ENCODE measurements at places on chromosomes 7 and 10.

DNA sequence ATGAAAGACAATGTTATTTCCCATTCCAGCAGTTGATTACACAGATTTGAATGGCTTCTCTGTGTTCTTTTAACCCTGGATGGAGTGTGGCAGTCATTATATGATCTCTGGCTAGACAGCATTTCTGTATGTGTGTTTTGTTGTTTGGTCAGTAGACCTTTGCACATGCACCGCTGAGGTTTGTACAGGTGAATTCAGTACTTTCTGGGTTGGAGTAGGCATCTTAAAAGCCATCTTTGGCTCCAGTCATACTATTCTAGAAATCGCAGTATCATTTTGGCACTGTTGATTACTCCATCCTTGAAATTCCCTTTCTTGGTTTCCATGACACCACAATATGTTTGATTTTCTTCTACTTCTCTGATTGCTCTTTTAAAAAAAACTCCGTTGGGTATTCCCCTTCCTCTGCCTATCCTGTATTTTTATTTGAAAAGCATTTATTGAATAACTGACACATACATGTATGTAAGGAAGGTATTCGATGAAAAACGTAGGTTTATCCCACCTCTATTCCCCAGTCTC is 29.9 kb downstream of the TAS2R41 start:
- DNase-seq: no peak

- no peak for DNase-seq
Measured at GRCh38 chr7:46630031-46630430, 709.0 kb upstream of the IGFBP3 start.

GRCh38 chr10:111083222-111084095 is 6.6 kb downstream of the ADRA2A start:
- no peak for DNase-seq

- no peak for DNase-seq
Measured at GRCh38 chr7:98334081-98334480, 52.6 kb downstream of the BRI3 start.

GRCh38 chr10:3866332-3866731 is 81.3 kb upstream of the KLF6 start:
- DNase-seq: no peak

DNA sequence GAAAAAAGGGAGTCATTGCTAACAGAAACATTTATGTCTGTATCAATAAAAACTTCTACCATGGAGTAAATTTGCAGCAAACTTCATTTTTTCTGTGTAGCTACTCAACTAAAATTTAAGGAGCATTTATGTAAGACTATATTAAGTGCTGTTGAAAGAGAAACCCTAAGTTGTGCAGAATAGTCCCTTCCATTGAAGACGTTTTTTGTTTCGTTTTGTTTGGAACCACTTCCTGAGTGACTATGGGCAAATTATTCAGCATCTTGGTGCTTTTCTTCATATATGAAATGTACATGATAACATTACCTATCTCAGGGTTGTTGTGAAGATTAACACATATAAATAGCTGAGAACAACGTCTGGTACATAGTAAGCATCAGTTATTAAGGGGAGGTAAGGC is 24.3 kb downstream of the SEM1 start:
- no peak for DNase-seq

DNA sequence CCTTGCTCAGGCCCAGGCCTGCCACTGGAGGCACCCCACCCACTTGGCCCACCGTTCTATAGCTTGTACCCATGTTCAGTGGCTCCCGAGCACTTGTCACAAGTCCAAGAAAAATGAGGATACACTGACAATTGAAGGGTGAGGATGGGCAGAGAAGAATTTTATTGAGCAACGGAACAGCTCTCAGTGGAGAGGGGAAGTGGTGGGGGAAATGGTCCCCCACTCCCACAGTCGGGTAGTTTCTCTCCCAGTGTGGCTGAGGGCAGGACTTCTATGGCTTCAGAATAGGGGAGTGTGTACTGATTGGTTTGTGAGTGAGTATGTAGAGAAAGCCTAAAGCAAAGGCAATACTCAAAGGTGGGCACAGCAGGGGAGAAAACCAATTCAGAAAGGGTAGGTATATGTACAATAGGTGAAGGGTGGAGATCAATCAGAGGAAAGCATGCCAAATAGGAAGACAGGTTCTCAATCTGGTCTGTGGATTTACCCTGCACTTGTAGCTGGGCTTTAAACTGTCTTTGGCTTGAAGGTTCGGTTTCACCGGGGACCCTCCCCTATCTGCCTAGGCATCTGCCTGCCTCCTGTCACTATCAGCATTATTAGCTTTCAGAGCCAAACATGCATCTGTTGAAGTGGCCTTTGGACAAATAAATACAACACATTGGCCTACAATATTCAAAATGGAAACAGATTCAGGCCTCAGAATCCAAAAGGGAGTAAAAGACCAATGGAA is 8.9 kb upstream of the TSPAN13 start:
- DNase-seq: no peak

DNA sequence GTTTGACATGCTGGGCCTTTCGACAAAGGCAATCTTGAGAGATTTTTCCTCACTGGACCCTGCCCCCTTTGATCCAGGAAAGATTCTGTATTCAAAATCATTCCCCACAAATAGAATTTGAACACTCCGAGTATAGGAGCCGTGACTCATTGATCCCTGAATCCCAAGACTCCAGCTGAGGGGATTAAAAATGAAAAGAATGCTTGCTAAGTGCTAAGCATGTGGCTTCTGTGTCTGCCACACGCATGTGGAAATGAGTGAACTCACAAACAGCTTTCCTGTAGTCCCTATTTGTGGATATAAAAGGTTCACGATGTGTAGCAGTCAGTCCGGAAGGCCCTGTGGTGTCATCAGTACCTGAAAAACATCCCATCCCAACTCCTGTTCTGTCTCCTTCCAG is 674.3 kb downstream of the SDK1 start:
- DNase-seq: no peak

GRCh38 chr10:24669285-24669852 is 54.3 kb downstream of the ARHGAP21 start:
- no peak for DNase-seq

- DNase-seq: no peak
Measured at GRCh38 chr7:81207801-81208200, 288.9 kb upstream of the SEMA3C start.

- DNase-seq: no peak
Measured at GRCh38 chr7:45181286-45181960, 23.8 kb downstream of the RAMP3 start.

GRCh38 chr7:4307316-4308204 is 374.5 kb upstream of the FOXK1 start:
- DNase-seq: no peak

- DNase-seq: no peak
Measured at GRCh38 chr10:86450806-86451603, 70.6 kb downstream of the WAPL start.

DNA sequence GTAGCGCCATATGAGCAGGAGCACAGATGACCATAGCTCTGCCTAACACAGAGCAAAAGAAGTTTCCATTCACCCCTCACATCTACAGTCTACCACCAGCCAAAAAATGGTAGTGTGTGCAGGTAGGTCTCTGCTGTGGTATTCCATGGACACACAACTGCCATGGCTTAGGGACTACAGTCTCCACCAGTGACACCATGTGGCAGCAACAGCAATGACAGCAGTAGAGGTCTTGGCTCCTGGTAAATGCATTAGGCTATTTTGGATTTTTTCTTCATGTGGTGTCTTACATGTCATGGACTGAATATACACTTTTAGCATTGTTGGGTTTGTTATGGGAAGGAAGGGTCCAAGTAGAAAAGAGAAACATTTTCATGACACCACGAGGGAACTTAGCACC is 70.1 kb upstream of the CABCOCO1 start:
- no peak for DNase-seq

GRCh38 chr7:27156916-27157701 is 634 bp upstream of the HOXA7 start:
- DNase-seq: no peak

DNA sequence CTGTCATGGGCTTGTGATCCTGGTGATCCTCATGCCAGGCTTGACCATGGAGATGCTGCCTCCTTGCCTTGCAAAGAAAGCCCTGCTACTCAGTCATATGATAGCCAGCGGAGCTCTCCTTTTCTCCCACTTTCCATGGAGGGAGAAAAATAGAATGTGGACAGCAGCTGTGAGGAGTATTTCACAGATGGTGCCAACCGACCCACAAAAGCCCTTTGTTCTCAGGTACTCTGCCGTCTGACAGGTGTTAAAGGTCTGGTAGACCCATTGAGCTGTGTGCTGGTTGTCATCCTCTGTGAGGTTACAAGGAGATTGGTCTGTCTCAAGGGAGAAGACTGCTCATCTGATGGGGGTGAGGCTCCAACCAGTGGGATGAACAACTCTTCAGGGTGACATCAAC is 29.5 kb upstream of the COBL start:
- DNase-seq: no peak

- DNase-seq: no peak
Measured at GRCh38 chr7:69640925-69641594, 42.8 kb downstream of the AUTS2 start.

- no peak for DNase-seq
Measured at GRCh38 chr7:142800699-142801260, 30.0 kb downstream of the PRSS2 start.

DNA sequence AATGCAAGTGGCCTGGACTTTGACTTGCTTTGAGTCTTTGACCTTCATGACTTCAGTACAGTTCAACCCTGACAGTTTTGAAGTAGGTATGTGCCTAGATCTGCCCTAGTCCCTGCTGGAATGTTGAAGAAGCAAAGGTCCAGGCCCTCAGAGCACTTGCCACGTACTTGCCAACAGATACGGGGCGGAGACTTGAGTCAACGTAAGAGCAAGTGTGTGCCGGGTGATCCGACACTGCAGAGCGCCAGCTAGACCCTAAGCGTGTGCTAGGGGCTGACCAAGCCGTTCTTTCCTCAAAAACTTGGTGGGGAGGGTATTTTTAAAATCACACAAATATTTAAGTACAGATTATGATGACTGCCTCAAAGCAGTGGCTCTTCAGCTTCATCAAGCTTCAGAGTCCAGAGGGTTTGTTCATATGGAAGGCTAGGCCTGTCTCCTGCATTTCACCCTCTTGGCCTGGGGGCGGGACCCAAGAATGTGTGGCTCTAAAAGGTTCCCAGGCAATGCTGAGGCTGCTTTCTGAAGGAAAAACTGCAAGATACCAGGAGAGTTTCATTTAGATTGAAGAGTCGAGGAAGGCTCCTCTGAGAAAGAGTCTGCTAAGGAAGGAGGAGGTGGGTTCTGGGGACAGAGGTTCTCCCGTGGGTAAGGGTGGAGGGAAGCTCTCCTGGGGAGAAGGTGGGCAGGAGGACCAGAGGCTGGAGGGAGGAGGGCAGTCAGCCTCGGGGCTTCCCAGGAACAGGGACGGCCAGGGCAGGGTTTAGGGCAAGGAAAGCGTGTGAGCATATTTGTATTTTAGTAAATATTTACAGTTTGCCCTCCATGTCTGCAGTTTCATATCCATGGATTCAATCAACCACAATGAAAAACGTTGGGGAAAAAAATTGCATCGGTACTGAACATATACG is 160.3 kb downstream of the EGFR start:
- DNase-seq: no peak

DNA sequence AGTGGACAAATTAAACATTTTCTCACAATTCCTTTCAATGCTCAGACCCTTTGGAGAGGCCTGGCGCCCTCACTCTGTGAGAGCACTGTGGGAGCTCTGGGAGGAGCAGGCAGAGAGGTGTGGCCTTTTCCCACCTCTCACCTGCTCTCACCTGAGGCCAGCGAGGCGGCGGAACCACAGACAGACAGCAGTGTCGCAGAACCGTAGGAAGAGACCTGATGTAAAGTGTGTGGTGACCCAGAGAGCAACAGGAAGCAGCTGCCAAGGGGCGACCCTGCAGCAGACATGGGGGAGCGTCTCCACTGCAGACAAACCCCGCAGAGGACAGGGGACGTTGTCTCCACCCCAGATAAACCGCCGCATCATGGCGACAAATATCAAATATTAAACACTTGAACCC is 15.6 kb upstream of the PARP12 start:
- DNase-seq: no peak

DNA sequence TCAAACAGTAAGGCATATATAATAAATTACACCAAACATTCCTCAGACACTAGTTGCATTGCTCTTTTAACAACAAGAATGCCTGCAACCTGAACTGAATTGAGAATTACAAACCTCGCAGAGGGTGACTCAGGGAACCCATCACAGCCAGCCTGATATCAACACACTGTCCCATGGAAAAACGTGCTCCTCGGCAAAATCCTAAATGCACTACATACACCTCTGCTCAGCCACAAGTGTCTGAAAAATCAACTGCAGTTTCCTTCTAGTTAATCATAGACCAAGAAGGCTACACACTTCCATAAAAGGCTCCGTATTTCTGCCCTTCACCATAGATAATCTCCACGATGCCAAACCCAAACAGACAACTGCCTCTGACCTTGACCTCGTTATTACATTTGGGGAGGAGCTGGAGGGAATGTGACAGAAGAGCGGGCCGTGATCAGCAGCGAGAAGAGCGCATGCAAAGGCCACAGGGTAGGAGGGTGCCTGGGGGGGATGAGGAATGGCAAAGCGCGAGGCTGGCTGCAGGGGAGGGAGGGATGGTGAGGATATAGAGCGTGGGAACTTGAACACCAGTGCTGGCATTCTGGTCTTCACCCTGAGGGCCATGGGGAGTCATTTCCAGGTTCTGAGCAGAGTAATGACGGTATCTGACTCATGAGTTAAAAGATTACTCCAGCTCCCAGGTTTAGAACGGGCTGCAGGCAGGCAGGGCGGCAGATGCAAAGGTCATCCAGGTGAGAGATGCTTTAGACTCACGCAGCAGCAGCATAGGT is 201.9 kb upstream of the FRMD4A start:
- no peak for DNase-seq

DNA sequence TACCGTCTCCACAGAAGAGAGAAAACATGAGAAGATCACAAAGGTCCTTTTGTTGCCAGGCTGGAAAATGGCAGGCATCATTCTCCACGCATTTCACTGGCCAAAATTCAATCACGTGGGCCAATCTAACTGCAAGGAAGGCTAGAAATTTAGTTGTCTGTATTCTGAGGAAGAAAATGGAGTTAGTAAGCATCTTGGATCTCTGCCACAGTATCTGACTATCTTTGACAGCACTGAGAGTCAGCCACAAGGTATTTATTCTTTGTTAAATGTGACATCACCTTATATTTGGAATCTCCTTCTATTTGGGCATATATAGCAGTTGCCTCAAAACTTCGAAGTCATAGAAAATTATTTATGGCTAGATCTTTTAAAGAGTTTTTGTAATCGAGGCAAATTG is 213.9 kb downstream of the NSUN6 start:
- no peak for DNase-seq

DNA sequence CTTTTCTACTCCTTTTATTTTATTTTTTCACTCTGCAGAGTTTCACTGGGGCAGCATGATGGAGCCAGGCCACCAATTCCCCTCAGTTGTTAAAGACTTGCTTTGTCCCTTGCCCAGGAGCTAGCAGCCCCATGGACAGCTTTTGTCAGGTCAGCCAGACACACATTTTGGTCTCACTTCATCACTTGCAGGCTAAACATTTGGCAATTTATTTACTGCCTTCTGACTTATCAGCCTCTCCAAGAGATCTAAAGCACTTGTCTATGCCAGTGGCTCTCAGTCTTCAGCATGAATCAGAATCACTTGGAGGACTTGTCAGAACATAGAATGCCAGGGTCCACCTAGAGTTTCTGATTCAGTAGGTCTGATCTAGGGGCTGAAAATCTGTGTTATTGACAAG is 66.4 kb upstream of the GDF10 start:
- no peak for DNase-seq

- no peak for DNase-seq
Measured at GRCh38 chr7:99137411-99138180, 6.3 kb downstream of the SMURF1 start.

- DNase-seq: no peak
Measured at GRCh38 chr10:21993360-21994001, 10.0 kb downstream of the DNAJC1 start.

GRCh38 chr10:108208732-108209131 is 1044.2 kb upstream of the SORCS1 start:
- DNase-seq: no peak

Data from activated CD4-positive, CD25-positive, alpha-beta regulatory T cell (primary cell).